ENCODE measurements at places on chromosomes 11 and 22.

DNA sequence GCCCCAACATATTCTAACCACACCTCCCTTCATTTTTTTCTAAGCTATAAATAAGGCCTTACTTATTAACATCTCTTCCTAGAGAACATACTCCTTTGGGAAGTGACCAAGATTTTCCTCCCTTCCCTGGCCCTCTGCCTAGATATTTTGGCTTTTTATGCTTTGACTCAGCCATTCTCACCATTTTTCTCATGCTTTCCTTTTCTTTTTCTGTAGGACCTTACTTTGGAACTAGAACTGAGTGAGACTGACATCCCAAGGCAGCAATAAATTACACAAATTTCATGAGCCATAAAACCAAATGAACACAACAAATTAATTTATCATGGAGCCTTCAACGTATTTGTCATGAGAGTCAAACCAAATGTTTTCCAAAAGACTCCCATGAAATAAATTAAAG, 142.7 kb upstream of the CTSC start:
- DNase-seq: no peak

- DNase-seq: no peak
These were observed 6.7 kb upstream of the FGF3 start for GRCh38 chr11:69825941-69826340.

- DNase-seq: peak; percentile 75
These were observed 925 bp upstream of the KCNJ11 start for GRCh38 chr11:17389211-17389956.

DNA sequence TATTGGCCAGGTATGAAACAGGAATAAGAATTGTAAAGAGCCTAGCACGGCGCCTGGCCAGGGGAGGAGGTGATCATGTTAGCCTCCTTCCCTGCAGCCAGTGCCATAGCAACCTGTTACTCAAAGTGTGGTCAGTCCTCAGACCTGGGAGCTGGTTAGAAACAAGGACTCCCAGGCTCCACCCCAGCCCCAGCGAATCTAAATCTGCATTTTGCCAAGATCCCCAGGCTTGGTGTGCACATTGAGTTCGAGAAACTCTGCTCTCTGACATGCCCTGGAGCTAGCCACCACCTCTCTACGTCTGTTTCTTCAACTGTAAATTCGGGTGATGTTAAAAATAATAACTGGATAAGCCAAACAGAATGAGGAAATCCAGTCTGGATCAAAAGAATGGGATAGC, 56.1 kb upstream of the ALX4 start:
- DNase-seq: no peak

- no peak for DNase-seq
These were observed 58.3 kb downstream of the CD44 start for GRCh38 chr11:35197292-35197691.

DNA sequence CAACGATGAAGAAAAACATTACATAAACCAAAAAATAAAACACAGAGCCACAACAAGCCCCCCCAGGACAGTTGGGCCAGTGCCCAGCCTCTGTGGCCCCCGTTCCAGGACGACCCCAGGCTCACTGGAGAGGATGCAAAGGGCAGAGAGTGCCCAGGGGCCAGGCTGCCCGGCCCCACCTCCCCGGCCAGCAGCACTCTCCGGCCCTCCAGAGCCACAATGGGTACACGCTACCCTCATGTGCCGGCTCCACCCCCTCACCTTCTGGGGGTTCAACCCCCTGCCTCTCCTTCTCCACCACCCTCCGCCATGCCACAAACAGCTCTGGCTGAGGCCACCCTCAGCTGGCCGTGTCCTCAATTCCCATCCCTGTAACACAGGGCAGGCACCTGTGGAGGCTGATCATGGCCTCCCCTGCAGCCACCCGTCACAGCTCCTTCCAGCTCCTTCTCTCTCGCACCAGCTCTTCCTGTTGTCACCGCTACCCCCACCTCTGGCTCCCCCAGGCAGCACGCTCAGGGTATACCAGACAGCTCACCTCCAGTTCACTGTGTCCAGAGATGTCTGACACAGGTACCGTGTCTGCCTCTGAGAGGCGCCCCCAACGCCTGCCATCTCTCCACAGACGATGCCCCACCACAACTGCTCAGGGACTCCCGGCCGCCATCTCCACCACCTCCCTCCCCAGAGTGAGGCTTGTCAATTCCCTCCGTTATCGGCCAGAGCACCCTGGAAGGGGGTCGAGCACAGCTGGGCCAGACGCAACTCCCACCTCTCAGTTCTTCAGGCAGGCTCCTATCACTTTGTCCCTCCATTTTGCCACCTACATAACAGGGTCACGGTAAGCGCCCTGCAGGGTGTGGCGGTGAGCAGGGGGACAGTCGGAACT, 30.8 kb upstream of the MOB2 start:
- no peak for DNase-seq

- DNase-seq: peak; percentile 69
These were observed 69.8 kb upstream of the TNRC6B start for GRCh38 chr22:40107851-40108378.

- no peak for DNase-seq
These were observed 10.8 kb downstream of the PRR33 start for GRCh38 chr11:1880746-1881441.

GRCh38 chr11:67705264-67705663, 30.8 kb upstream of the ALDH3B2 start:
- DNase-seq: no peak

DNA sequence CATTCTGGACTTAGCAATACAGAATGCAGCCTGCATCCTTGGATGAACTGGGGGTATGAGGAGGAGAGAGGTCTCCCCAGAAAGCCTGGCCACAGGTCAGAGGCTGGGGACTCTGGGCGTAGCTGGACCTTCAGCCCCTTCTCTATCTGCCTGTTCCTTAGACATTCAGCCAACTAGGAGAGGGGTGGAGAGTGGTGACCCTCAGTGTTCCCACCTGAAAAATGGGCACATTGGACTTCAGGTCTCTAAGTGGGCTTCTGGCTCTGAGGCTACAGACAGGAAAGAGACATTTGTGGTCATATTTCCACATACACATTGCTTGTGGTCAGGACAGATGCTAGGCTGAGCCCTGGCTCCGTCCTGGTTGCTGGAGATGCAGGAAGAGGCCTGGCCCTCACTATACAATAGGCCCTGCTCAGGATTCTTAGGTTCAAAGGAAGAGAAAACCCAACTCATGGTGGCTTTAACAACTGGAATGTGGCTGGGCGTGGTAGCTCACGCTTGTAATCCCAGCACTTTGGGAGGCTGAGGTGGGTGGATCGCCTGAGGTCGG, 30.1 kb upstream of the CBX7 start:
- DNase-seq: no peak

DNA sequence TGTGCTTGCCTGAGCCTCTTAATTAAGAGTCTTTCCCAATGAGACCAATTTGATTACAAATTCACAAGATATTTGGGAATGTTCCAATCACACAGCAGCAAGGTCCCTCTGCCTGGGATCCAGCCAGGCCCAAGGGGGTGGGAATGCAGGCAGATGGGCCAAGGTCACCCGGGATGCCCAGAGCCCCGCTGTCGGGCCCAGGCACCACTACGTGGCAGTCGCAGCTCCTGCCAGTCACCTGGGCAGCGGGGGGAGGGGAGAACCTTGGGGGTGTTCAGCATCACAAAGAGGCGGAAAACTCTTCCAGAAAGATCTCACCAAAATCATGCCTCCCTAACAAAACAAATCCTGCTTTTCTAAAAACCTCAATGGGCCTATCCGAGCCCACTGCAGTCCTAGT, 30.9 kb downstream of the PPM1F start:
- no peak for DNase-seq

GRCh38 chr22:46933040-46933930, 170.8 kb downstream of the TBC1D22A start:
- peak; percentile 46 for DNase-seq

GRCh38 chr11:12862696-12863469, 146.2 kb upstream of the RASSF10 start:
- no peak for DNase-seq

DNA sequence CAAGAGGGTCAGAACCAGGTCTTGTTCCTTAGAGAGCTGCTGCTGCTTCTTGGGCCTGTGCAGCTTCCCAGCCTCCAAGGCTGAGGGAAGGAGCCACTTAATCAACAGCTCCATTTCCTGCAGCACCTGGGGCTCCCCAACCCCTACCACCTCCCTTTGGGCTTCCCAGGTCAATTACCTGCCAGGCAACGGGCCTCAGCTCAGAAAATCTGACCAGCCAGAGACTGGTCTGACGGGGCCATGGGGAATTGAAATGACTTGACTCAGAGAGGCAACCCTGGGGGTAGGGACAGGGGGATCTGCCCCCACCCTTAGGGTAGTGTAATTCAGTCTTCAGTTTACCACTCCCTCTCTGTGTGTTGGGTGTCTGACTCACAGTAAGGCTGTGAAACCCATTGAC, 4.7 kb upstream of the MAJIN start:
- no peak for DNase-seq

- DNase-seq: no peak
These were observed 331.2 kb downstream of the METTL15 start for GRCh38 chr11:28439403-28439802.

DNA sequence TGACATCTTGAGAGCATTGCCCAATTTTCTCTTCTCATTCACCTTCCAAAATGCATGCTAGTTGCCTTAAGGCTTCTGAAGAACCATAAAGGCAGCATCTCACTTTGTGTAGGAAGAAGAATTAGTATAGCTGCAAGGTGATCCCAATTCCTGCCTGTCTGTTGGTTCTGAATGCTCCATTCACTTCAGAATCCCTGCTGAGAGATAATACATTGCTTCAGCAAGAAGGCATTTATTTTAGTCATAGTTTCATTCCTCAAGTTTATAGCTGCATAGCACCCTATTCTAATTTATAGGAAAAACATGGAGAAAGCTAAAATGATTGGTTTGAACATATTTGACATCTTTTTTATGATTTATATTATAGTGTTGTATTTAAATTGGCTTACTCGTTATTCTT, 181.3 kb downstream of the METTL15 start:
- no peak for DNase-seq

DNA sequence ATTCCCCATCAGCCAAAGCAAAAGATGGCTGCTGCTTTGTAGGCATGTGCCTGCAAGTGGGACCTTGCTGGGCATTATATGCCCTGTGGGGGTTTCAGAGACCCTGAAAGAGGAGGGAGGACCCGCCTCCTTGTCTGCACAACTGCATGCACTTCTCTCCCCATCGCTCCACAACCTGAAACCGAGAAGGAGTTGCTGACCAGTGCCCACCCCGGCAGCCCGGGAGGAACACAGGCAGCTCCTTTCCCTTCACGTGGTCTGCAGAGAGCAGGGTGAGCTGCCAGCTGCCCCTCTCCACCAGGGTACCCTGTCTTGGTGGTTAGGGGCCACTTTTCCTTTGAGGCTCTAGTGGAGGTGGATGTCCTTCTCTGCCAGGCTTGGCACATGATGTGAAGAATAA, 1.4 kb upstream of the TMEM132A start:
- no peak for DNase-seq

DNA sequence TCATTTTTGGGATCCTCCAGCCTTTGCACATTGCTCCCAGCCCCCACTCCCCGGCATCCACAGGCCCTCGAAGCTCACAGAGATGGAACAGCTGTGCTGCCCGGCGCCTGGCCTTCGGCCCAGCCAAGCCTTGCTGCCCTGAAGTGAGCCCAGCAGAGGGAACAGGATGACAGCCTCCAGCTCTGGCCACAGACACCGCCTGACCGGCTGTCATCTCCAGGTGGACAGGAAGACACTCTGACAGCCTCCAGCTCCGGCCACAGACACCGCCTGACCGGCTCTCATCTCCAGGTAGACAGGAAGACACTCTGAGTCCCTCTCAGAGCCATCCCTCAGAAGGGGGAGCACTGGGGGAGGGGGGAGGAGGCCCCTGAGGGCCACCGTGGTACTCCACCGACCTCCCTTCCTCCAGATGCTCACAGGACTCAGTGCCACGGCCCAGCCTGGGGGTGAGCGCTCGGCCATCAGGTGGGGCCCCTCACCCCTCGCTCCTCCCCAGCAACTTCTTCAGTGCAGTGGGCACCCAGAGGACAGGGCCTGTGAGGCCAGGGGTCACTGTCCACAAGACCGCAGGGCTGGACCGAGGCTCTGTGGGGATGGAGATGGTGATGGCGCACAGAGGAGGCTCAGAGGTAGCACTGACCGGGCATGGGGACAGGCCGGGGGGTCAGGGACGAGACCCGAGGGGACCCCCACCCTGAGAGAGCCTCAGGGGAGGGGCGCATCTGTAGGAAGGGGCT, 58.6 kb downstream of the BRD1 start:
- DNase-seq: no peak

GRCh38 chr11:44944181-44944852, 6.4 kb downstream of the TP53I11 start:
- no peak for DNase-seq

- peak; percentile 80 for DNase-seq
These were observed 28.8 kb downstream of the IGSF9B start for GRCh38 chr11:133927690-133928627.

DNA sequence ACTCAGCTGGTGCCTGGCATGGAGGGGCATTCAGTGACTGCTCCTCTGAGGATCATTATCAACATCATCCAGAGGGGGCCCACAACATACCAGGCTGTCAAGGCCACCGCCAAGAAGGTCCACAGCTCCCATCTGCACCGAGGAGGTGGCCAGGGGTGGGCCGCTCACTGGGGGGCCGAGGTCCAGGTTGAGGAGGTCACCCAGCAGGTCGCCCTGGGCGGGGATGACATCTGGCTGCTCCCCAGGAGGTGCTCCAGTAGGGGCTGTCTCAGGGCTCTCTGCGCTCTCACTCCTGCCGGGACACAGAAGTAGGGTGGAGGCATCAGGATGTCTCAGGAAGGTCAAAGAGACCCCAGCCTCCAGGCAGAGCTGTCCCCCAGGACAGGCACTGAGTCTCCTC, 25.1 kb upstream of the RASL10A start:
- DNase-seq: no peak

- DNase-seq: no peak
These were observed 1.9 kb downstream of the LRP4 start for GRCh38 chr11:46916286-46917108.

GRCh38 chr11:123051634-123052033, 10.3 kb downstream of the HSPA8 start:
- no peak for DNase-seq

- no peak for DNase-seq
These were observed 68.5 kb downstream of the C2CD3 start for GRCh38 chr11:74102321-74102720.

- DNase-seq: no peak
These were observed 208.6 kb downstream of the KIRREL3 start for GRCh38 chr11:126791991-126792390.

DNA sequence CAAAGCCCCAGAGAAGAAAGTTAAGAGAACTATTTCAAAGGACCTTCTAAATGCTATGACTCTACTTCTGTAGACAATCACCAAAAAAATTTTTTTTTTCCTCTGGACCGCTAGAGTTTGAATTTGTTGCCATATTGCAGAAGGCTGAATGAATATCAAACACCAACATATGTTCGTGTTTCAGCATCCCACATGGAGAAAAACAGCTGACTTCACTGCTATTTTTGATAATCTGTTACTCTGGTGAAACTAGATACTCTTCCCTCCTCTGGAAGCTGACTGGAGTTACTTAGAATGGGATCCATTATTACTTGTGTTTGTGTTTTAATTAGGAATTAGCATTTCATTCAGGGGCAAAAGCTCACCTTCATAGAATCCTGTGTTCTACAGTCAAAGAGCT, 447.0 kb downstream of the AASDHPPT start:
- no peak for DNase-seq

- peak; percentile 72 for DNase-seq
These were observed 10.2 kb downstream of the SERPIND1 start for GRCh38 chr22:20783844-20784723.

All from activated CD8-positive, alpha-beta memory T cell treated with anti-CD3 and anti-CD28 coated beads, Interleukin-2, amount 10 ng/mL, durations not matched to agents 7 days and 5 days (primary cell).